ENCODE measurements at places on chromosomes 2 and 18. TPM values are rescaled to one million over a fixed set of nuclear protein-coding genes. Genes with fewer than 3 reads are reported as not detected.

- no peaks in the 10 kb centered on the region for H3K27me3 ChIP-seq
- H3K36me3 ChIP-seq: no peaks in the 10 kb centered on the region
- no peak overlapping the region for H3K4me3 ChIP-seq
- H3K27ac ChIP-seq: no peak overlapping the region
Measured at GRCh38 chr2:221822416-221822815, 250.3 kb upstream of the EPHA4 start.

The MERTK gene
- total RNA-seq: 3.4 TPM

DNA sequence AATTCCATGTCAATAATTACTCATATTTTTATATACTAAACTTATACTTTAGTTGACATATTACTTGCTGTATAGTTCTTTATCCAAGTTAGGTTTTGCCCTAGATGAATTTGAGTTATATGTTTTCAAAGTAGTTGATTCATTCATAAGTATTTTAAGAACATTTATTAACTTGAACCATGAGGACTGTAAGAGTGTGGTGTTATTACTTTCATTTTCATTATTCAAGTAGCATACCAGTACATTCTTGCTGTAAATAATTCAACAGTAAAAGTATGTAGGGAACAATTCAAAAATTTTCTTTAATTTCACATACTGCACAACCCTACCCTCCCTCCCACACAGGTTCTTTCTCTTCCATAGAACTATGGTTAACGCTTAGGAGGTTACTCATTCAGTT is 75.4 kb downstream of the ANKRD12 start:
- H3K36me3 ChIP-seq: 0 out of 2 replicates have a peak, but pooled peaks cover 3% of the 10 kb centered on the region
- no peaks in the 10 kb centered on the region for H3K27me3 ChIP-seq
- no peak for DNase-seq
- no peaks in the 10 kb centered on the region for H3K4me1 ChIP-seq
- no peak overlapping the region for H3K27ac ChIP-seq

DNA sequence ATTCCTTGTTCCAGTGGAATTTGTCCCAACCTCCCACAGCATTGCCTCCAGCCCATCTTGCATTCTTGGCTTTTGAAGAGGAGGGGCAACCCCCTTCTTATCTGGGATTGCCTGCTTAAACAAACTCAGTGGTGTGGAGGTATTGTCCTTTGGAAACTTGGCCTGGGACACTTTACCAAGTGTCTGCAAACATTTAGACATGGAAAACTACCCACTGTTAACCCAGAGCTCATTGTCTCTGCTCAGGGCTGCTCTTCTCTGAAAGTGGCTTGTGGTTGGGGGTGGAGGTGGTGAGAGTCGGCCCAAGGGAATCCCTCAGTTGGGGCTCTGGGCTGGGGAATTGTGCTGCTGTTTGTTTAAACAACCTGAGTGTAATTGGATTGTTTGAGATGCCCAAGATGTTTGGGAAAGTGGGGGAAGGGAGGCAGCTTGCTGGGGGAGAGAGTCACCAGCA is 178.3 kb upstream of the GATA6 start:
- DNase-seq: peak; percentile 18
- H3K27me3 ChIP-seq: no peaks in the 10 kb centered on the region
- H3K4me3 ChIP-seq: no peak overlapping the region

The NAT8 gene
- not detected for total RNA-seq

The AOX1 gene
- 5.1 TPM for total RNA-seq

The RUFY4 gene
- not detected for total RNA-seq

DNA sequence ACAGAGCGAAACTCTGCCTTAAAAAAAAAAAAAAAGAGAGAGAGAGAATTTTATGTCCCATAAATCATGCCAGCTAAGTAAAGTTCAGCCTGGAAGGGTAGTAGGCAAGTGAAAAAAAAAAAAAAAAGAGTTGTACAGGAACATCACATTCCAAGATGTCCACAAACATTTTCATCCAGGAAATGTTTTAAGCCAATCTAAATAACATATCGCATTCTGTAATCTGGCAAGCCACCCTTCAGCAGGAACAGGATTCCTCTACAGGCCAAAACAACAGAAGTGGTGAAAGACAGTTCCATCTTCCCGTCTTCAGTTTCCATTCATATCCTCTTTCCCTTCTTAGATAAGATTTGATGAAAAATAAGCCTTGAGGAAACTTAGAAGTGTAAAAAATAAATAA is 1108.1 kb upstream of the DDX18 start:
- DNase-seq: no peak
- H3K4me1 ChIP-seq: no peaks in the 10 kb centered on the region
- no peak overlapping the region for H3K4me3 ChIP-seq
- no peak overlapping the region for H3K27ac ChIP-seq
- no peaks in the 10 kb centered on the region for H3K27me3 ChIP-seq

- peaks cover 89% of the 10 kb centered on the region for H3K27me3 ChIP-seq
- H3K27ac ChIP-seq: no peak overlapping the region
- H3K4me1 ChIP-seq: no peaks in the 10 kb centered on the region
- no peak overlapping the region for H3K4me3 ChIP-seq
Measured at GRCh38 chr2:99666256-99666655, 176.4 kb upstream of the REV1 start.

The WBP1 gene
- total RNA-seq: 68.0 TPM

The CYS1 gene
- total RNA-seq: 0.43 TPM

The IL1R2 gene
- total RNA-seq: 3.8 TPM

The TXNDC2 gene
- 0.11 TPM for total RNA-seq

DNA sequence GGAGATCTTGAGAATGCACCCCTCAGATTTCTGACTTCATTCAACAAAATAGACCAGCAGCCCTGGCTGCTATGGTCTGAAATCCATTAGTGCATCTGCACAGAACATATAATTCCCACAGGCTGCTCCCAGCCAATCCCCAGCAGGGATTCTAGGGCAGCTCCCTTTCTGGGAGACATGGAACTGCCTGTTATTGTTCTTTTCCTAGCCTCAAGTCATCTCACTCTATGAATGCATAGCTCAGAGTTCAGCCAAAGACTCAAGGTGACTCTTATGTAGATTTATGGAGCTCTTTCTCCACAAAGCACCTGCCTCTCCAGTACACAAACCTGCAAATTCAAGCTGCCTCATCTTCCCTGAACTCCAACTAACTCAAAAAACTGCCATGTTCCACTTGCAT is 241.9 kb downstream of the WDPCP start:
- no peak overlapping the region for H3K4me3 ChIP-seq
- H3K27me3 ChIP-seq: no peaks in the 10 kb centered on the region
- no peak overlapping the region for H3K27ac ChIP-seq
- H3K4me1 ChIP-seq: no peaks in the 10 kb centered on the region

The GCG gene
- total RNA-seq: not detected

The HTRA2 gene
- 23.2 TPM for total RNA-seq

- H3K36me3 ChIP-seq: no peaks in the 10 kb centered on the region
- peak; percentile 90 for DNase-seq
- H3K4me1 ChIP-seq: peaks cover 24% of the 10 kb centered on the region
- peak overlapping the region; percentile 23 for H3K27ac ChIP-seq
Measured at GRCh38 chr2:235098736-235099494, 147.1 kb downstream of the SH3BP4 start.

The RNMT gene
- 48.8 TPM for total RNA-seq

GRCh38 chr2:31204783-31205182 is 12.5 kb downstream of the CAPN14 start:
- no peak overlapping the region for H3K4me3 ChIP-seq
- no peaks in the 10 kb centered on the region for H3K36me3 ChIP-seq
- H3K27ac ChIP-seq: no peak overlapping the region
- no peak for DNase-seq
- H3K27me3 ChIP-seq: no peaks in the 10 kb centered on the region

DNA sequence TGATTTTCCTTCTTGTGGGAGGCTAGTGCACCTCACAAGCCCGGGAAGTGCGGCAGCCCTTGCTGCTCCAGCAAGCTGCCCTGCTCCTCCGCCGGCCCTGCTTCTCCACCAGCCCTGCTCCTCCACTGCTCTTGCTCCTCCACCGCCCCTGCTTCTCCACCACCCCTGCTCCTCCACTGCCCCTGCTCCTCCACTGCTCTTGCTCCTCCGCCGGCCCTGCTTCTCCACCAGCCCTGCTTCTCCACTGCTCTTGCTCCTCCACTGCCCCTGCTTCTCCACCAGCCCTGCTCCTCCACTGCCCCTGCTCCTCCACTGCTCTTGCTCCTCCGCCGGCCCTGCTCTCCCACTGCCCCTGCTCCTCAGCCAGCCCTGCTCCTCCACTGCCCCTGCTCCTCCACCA is 95.6 kb downstream of the NDUFA10 start:
- no peak overlapping the region for H3K4me3 ChIP-seq
- no peak overlapping the region for H3K27ac ChIP-seq
- H3K4me1 ChIP-seq: 0 out of 2 replicates have a peak, but pooled peaks cover 3% of the 10 kb centered on the region
- H3K27me3 ChIP-seq: peaks cover 30% of the 10 kb centered on the region
- H3K36me3 ChIP-seq: no peaks in the 10 kb centered on the region
- DNase-seq: no peak

The FMNL2 gene
- 29.0 TPM for total RNA-seq

DNA sequence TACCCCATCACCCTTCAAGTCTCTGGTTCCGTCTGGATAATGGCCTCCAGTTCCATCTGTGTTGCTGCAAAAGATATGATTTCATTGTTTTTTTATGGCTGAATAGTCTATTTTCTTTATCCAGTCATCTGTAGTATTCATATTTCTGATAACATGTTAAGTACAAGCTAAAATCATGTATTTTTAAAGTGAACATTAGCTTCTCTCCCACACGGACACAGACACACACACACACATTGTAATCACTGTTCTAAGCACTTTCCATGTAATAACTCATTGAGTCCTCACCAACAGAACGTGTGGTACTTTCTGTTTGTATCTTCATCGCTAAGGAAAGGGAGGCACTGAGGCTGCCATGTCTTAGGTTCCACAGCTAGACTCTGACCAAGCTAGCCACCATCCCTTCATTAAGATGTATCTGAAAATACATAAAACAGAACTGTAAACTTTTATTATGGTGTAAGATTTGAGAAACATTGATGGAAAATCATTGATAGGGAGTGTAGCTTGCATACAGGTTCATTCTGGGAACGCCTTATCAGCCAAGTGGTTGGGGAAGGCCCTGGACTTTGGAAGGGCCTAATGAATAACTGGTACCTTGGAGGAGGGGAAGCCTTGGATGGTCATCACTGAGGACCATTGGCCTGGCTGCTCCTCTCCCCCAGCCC is 8.1 kb downstream of the NCK2 start:
- no peak overlapping the region for H3K4me3 ChIP-seq
- no peaks in the 10 kb centered on the region for H3K27me3 ChIP-seq
- no peak overlapping the region for H3K27ac ChIP-seq
- DNase-seq: no peak
- no peaks in the 10 kb centered on the region for H3K4me1 ChIP-seq

The CIB4 gene
- total RNA-seq: not detected

DNA sequence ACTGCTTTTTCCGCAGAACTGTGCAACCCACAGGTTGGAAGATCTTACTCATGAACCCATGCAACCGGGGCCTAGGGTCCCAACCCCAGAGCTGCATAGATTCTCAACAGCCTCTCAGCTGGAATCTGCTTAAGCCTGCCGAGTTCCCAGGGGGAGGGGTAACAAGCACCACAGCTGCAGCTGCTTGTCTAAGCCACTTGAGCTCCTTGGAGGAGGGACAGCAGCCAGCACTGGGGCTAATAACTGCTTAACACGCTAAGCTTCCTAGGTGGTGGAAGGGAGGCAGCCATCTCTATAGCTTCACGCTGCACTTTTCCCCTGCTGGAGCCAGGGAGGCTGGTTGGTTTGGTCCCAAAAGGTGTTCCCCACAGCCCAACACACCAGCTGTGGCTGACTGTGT is 311.6 kb downstream of the DSC3 start:
- no peaks in the 10 kb centered on the region for H3K27me3 ChIP-seq
- DNase-seq: no peak
- H3K4me1 ChIP-seq: no peaks in the 10 kb centered on the region
- no peak overlapping the region for H3K4me3 ChIP-seq

DNA sequence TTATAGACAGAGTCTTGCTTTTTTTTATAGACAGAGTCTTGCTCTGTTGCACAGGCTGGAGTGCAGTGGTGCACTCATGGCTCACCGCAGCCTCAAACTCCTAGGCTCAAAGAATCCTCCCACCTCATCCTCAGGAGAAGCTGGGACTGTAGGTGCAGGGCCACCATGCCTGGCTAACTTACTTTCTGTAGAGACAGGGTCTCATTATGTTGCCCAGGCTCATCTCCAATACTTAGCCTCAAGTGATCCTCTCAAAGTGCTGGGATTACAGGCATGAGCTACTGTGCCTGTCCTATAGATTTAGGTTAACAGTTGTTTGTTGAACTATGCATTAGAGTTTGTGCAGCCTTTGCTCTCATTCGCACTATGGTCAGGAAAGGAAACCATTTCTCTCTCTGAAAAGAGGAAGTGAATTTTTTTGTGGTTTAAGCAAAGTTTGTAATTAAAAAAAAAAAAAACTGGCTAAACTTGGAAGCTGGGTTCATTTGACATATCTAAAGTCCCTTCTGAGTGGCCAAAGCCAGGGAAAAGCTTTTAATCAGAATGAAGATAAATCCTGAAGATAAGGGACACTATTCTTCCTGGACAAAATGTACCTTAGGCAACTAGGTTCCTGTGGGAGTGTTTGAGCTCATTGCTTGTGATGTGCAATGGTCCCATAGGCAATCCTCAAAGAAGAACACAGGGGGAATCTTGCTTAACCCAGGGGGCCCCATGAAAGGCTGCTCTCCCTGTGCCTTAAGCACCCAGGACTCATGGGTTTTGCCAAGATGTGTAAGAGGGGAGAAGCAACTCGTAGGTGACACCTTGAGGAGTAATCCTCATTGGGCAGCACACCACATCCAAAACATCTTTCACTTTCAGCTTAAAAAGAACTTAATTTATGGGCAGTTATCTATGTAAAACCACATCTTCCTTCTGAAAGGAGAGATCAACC is 201.7 kb downstream of the MREG start:
- H3K4me1 ChIP-seq: peaks cover 20% of the 10 kb centered on the region
- DNase-seq: no peak
- no peaks in the 10 kb centered on the region for H3K36me3 ChIP-seq
- no peaks in the 10 kb centered on the region for H3K27me3 ChIP-seq

DNA sequence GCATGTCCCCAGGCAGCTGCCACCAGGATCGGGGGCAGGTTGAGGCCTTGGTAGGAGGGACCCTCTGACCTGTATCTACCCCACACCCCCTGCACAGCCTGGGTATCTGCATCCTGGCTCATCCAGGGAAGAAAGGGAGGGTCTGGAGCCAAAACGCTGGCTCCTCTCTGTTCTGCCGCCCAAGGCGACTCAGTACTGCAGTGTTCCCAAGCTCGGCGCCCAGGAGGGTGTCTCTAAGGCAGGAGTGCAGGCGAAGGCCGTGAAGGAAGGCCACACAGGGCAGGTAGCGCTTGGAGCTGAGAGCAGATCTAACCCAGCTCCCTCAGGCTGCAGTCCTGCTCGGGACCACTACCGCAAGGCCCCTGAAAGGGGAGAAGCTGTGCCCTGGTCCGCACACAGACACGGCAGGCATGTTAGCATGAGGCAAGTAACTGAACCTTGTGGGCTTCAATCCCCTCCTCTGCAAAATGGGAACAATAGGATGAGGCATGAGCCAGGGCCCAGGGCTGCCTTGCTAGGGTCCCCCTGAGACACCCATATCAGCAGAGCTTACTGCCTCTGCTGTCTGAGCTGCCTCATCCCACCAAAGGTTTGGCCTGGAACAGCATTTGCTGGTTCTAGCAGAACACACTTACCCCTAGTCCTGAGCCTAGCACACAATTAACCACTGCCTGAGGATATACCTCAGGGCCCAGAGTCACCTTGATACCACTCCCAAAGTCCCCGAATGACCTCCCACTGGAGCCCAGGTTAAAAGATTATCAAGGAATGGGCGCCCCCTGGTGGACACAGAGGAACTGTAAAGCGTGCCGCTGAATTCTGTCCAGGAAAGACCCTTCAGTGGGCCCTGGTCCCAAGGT is 6.5 kb downstream of the PTMA start:
- H3K27me3 ChIP-seq: no peaks in the 10 kb centered on the region
- DNase-seq: peak; percentile 55
- H3K27ac ChIP-seq: no peak overlapping the region
